Stimulated activated naive CD8-positive, alpha-beta T cell treated with anti-CD3 and anti-CD28 coated beads, Interleukin-15, amount 100 ng/mL, for 72 hours (primary cell): ENCODE measurements at places on chromosomes 5 and 9.

GRCh38 chr9:15192856-15193255 lies 114.2 kb downstream of the TTC39B start:
- no peak for DNase-seq

DNA sequence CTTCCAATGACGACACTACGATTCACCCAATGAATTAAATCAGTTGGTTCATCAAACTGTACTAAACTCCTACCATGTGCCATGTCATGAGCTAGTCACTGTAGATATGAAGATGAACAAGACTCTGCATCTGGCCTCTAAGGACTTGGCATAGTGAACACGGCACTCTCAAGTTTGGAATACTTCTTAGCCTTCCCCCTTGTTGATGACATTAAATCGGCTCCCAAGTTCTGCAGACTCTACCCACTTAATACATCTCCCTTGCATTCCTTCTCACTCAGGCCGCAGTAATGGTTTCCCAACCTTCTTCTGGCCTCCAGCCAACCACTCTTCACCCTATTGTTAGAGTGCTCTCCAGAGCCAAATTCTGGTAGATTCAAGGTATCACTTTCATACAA lies 184.7 kb downstream of the MAPKAP1 start:
- no peak for DNase-seq

GRCh38 chr9:89514337-89514736 lies 16.4 kb upstream of the SEMA4D start:
- DNase-seq, result no peak

DNA sequence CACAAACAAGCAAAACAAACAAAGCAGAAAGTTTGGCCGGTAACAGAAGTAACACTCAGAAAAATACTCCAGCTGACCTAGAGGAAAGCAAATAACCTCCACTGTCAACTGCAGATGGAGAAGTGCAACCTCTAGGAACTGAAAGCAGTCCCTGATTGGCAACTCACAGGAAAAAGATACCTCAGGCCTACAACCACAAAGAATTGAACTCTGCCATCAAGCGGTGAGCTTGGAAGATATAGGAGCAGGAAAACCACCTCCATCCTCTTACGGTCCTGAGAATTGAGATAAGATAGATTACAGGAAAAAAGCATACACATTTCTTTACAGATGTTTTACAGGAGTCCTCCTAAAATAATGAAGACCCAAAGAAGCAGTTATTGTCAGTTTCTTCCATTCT lies 184.5 kb downstream of the PDZD2 start:
- no peak for DNase-seq

DNA sequence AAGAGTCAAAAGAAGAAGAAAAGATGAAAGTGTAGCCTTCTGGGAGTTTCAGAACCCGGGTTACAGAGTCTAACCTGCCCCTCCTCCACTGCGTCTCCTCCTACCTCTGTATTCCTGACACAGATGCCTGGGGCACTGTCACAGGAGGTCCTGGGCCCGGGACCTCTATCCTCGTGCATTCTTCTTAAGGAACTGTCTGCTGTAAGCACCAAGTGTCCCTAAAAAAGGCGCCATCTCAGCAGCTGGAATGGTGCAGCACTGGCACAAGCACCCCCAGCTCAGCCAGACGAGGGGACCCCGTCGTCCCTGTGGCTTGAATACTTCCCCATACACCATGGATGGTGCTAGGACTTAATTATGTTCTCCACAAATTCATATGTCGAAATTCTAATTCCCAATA lies 35.8 kb upstream of the MVB12B start:
- no peak for DNase-seq

GRCh38 chr5:122420091-122420490 lies 108.1 kb downstream of the SNCAIP start:
- DNase-seq, result no peak

DNA sequence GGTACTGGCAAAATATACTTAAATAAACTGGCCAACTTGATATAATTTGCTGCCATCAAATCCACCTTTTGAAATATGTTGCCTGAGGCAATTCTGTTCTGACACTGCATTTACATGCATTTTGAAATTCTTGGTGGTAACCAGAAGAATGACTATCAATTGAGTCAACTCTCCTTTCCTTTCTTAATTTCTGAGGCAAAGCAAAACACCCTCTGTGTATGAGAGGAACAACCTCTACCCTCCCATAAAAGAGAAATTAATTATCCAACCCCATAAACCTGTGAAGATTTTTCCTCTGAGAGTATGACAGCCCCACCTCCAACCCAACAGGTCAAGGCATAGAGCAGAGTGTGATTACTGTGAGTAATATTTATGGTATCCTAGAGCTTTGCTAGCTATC lies 286.8 kb downstream of the NR2F1-AS1 start:
- no peak for DNase-seq

- DNase-seq, result no peak
Observed at GRCh38 chr9:114580609-114581193, 6.9 kb upstream of the ATP6V1G1 start.

- DNase-seq, result no peak
Observed at GRCh38 chr9:87770616-87771315, 44.8 kb downstream of the CTSL start.

GRCh38 chr5:160378330-160378729 lies 7.9 kb upstream of the C1QTNF2 start:
- no peak for DNase-seq

DNA sequence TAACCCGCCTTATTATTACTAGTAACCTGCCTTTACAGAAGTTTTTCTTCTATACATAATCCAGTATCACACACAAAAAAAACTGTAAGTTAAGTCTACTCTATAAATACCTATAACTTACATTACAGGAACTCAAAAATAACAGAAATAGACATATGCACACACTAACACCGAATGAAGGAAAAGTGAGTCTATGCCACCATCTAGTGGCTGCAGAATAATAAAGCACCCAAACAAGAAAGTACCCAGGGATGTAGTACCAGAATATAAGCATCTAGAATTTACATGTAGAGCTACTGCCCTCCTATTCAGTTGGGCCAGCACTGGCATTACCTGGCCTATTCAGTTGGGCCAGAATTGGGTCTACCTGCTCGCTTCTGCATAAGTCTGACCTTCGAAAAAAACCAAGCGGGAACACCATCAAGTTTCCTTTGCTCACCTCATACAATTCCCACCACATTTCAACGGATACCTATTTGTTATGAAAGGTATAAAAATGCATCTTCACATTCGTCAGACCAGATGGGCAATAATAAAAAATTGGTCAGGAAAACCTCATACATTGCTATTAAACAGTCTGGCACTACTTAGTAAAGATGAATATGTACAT lies 4.0 kb upstream of the NIPSNAP3A start:
- peak; percentile 24 for DNase-seq

DNA sequence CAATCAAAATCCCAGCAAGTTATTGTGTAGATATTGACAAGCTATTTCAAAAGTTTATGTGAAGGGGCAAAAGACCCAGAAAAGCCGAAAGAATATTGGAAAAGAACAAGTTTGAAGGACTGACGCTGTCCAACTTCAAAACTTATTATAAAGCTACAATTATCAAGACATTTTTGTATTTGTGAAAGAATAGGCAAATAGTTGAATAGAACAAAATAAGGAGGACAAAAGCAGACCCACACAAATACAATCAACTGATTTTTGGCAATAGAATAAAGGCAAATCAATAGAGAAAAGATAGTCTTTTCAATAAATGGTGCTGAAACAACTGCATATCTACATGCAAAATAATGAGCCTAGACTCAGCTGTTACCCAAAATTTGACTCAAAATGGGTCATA lies 807.7 kb upstream of the CDH6 start:
- DNase-seq, result no peak

DNA sequence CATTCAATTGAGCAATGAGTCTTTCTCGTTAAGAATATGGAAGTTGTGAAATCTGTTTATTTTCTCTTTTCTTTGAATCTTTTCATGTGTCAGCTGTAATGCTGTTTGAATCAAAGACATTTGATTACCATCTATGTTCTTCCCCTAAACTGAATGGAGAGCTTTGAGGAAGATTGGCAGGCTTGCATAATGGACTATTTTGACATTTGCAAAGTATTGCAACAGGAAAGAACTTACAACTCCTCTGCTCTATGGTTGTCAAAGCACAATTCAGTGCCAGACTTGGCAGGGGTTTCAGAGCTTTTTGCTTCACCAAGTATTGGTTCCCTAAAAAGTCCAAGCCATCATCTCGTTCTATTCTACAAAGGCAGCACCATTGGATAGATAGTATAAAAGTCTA lies 549.0 kb upstream of the NUDT12 start:
- no peak for DNase-seq

DNA sequence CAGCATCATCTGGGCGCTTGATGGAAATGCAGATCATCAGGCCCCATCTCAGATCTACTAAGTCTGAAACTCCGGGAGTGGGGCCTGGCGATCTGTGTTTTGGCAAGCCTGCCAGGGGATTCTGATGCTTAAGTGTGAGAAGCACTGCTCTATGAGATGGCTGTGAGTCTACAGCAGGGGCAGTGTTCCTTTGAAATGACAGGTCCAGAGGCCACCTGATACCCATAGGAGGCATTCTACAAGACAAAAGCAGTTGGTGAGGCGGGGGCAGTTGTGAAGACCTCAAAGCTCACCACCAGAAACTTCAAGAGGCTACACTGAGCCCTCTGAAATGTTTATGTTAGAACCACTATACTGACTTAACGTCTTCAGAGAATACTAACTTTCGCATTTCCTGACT lies 86.9 kb upstream of the SPATA31D4 start:
- no peak for DNase-seq
